ENCODE measurements at places on chromosomes 6 and 20.

DNA sequence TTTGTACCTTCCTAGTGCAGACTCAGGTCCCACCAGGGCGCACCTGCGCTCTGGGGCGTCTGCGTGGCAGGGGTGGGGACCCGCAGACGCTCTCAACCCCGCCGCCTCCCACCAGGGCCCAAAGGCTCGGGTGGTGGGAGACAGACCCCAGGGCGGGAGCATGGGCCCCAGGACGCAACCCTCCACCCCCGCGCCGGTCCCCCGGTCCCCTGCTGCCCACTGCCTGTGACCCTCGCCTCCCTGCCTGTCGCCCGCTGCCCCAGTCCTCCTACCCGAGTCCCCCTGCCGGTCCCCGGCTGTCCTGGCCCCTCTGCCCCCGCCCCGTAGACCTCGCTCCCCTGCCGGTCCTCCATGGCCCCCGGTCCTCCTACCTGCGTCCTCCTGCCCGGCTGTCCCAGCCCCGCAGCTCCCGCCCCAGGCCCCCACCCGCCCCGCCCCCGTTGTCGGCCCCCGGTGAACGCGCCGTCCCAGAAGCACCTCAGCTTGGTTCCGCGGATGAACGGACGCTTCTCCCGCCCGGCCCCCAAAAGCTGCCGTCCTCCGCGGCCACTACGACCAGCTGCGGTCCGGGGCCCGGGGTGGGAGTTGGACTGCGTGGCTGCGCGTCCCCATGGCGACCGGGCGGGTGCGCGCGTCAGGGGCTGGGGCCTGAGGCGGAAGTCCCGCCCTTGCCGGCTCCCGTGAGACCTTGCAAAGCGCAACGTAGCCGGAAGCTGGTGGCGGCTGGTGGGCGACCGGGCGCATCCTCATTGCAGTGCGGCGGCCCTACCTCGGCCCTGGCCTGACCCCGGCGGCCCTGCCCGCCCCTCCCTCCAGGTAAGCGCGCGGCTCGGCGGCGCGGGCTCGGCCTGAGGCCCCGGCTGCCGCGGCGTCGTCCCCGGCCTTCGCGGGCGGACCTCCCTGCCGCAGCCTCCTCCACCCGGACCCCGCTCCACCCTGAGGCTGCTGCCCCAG, at the start of gene ARFGAP1:
TSS of gene ARFGAP1 (plus strand) at position 709 of the 954 bp plus-strand sequence. CDS start 2,768 bp downstream, outside the sequence.
- peak; percentile 66 for DNase-seq

GRCh38 chr6:72746276-72746675, 124.4 kb downstream of the KCNQ5 start:
- DNase-seq, result no peak

GRCh38 chr6:108027056-108027455, 47.5 kb downstream of the OSTM1 start:
- no peak for DNase-seq

DNA sequence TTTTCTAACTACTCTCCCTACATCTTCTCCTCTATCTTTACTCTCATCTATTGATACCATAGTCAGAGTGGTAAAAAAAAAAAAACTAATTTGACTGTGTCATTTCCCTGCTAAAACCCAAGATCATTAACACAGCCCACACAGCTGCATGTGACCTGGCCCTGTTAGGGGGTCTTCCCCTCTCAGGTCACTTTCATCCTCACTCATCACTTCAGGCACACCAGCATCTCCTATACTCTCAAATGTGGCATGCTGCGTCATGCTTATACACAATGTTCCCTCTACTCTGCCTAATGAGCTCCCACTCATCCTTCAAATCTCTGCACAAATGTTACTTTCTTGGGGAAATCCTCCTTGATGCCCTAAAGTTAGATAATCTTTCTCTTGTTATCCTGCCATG, 86.8 kb downstream of the CDK19 start:
- no peak for DNase-seq

DNA sequence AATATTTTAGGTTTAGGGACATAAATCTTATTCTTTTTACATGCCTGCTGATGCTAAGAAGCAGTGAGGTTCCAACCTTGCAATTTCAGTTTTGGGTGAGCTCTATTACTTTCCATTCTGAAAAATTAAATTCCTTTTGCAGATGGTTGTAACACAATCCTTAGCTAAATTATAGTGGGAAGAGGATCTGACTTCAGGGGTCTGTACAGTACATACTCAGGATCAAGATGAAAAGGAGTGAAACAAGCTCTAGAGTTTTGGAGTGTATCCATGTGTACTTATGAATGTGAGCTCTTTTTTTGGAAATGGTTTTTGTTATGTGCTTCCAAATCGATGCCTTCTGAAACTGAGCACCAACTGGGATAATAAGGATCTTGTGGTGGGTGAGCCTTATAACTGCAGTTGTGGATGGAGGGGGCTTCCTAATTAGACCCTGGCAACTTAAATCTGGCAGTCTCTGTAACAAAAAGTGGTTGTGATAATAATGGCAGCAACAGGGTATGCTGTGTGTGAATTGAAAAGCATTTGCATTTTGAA, 218.8 kb upstream of the MAP3K7 start:
- no peak for DNase-seq

DNA sequence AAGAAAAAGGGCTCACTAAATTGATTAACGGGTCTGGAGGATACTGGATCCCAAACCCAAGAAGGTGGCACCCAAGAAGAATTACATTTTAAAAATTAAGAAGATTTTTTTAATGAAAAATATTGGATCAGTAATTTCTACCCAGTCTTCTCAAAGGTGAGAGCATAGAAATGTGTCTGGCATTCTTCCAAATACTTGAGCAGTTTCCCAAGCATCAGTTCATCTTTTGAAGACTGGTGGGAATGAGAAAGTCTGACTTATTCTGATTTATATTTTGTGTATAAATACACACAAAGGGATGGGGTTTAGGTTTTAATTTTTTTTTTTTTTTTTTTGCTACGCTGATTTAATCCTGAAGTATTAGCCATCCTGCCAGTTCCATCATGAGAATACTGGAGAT, 3.3 kb downstream of the MGME1 start:
- no peak for DNase-seq

GRCh38 chr6:125804264-125804663, 13.5 kb downstream of the NCOA7 start:
- no peak for DNase-seq

DNA sequence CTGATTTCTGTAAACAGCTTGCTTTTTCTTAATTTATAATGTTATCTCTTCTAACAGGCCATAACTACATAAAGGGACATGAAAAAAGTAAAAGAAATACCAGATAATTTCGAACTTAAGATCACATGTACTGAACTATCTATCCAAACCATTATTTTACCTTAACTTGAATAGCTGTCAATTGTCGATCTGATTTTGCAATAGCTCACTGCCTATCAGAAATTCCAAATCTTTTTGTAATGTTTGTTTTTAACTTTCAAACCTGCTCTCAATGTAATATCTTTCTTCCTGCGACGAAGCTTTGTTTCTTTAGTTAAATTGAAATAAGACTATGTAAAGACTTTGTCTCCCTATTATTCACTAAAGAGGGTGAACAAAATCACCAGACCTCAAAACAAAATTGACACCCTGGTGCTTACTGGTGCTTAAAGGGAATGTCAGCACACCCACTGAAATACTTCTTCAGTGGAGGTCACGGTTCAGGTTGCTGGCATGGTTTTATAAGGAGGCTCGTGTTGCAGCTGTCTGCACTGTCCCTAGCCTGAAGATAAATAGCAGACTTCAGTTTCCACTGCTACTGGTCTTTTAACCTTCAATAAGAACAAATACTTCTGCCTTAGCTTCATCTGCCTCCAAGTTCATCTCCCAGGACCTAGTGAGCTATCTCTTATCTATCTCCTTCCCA, 117.5 kb upstream of the QKI start:
- no peak for DNase-seq

GRCh38 chr6:105270511-105270910, 90.7 kb upstream of the POPDC3 start:
- no peak for DNase-seq

GRCh38 chr20:15812696-15813095, 760.6 kb downstream of the KIF16B start:
- no peak for DNase-seq

- DNase-seq, result no peak
Observed at GRCh38 chr6:53302678-53303360, 45.9 kb downstream of the ELOVL5 start.

DNA sequence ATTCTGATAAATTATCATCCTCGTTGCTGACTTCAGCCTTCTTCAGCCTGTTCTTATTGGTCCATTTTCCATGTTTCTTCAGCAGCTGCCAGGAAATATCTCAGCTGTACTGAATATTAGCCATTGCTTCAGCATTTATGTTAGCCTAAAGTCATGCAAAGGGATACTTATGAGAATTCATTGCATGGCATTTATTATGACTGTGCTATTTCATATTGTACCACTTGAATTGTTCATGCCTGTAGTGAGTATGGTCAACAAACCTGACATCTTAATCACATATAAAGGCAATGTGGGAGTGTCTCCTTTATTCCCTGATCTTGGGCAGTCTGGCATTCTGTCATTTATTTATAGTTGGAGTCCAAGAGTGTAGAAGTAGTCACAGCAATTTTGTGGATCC, 193.4 kb upstream of the SLC35B3 start:
- no peak for DNase-seq

DNA sequence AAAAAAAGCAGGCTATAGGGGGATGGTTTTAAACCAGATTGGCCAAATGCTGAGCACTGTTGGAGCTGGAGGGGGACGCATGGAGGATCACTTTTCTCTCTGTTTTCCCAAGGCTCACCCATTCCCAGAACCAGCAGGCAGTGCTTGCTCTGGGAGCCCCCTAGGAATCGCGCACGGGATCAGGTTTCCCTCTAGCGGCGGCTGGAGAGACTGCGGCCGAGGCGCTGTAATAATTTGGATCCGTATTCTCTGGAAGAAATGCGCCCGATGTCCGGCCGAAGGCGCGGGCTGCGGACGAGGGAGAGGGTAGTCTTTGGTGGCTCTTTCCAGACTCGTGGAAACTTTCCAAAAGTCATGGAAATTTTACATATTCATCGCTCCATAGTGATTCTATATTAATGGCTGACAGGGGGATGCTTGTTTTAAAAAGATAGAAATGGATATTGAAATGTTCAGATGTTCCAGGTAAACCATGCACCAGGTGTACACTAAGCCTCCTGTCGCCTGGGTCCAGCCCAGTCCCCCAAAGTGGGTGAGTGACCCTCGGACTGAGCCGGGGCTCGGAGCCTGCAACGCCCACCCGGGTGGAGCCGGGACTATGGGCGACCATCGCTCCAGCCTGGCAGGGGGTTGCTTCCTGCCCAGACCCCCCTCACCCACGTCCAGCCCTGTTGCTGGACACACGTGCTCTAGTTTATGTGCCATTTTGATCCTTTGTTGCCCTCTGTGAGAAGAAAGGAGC, 78.7 kb upstream of the PHACTR3 start:
- no peak for DNase-seq

DNA sequence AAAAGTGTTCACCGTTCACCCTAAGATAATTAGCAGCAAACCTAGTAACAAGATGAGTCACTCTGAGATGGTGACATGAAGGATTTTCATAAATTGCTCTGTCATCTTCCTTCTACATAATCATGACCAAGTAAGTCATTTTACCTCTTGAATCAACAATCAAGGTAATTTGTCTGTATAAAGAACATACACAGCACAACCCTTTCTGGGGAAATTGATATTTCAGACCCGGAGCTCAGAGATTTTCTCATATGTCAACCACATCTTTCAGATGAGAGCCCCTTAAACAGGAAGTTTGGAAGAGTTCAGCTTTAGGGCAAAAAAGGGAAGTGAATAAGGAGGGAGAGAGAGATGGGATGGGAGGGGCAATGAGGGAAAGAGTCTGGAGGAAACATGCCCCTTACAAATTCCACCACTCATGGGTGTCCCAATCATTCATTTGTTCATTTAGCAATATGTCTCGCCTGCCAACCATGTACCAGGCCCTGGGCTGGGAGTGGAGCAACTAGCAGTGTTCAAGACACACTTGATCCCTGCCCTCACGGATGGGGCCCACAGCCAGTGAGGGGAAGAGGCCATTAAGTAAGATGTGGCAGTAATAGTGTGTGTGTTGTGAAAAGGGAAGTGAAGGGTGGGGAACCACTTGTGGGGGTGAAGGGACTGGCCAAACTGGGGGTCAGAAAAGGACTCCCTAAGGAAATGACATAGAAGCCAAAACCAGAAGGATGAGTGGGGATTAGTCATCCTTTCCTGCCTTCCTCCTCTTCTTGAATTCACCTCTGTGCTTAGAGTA, 190.9 kb downstream of the MAFB start:
- DNase-seq, result no peak

- DNase-seq, result no peak
Observed at GRCh38 chr20:54043076-54043967, 27.1 kb downstream of the BCAS1 start.

DNA sequence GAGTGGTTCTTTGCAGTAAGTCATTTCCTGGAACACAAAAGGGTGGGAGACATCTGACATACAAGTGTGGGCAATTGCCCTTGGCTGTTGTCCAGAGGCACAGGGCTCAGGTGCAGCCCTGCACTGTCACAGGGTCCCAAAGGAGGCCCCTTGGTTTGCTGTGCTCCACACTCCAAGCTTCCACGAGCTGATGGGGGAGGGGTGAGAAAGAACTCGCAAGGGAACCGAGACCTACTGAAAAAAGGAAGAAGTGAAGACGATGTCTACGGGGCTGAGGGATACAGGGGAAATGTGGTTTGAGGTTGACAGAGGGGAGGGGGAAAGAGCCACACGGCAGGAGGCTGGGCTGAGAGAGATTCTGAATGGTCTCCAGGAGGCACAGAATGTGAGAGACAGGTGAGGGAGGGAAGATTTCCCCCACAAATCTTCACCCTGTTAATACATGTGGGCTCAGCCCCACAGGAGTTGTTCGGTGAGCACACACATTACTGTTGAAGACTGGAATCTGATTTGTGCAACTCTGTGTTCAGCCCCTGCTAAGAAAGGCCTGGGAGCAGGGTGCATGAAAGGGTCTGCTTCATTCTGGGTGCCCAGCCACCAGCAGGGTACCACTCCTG, 123.4 kb downstream of the LY86 start:
- DNase-seq, result no peak

- no peak for DNase-seq
Observed at GRCh38 chr20:54555150-54555549, 79.8 kb downstream of the DOK5 start.

GRCh38 chr6:142870787-142871415, 74.1 kb downstream of the HIVEP2 start:
- no peak for DNase-seq

GRCh38 chr20:10040070-10040975, 5.5 kb downstream of the ANKEF1 start:
- DNase-seq, result peak; percentile 22

DNA sequence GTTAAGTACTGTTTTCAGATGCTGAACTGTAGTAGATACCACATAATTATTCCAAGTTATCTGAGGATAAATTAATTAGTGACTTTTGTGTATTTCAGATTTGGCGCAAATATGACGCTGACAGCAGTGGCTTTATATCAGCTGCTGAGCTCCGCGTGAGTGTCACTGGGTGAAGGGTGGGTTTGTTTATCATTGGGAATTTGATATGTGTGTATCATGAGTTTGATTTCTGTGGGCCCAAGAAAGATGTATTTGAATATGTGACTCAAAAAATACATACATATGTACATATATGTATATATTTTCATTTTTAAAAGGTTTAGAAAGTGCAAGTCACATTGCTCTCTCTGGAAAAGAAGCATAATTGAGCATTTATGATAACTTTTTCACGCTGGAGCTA, 17.4 kb downstream of the SCGN start:
- DNase-seq, result no peak

GRCh38 chr20:61664556-61665320, 400.9 kb downstream of the TAF4 start:
- no peak for DNase-seq

Data from T1000 (cell line).